ENCODE measurements at places on chromosomes 6 and 20.

- no peak for DNase-seq
Measured at GRCh38 chr20:7650086-7650879, 290.0 kb downstream of the HAO1 start.

DNA sequence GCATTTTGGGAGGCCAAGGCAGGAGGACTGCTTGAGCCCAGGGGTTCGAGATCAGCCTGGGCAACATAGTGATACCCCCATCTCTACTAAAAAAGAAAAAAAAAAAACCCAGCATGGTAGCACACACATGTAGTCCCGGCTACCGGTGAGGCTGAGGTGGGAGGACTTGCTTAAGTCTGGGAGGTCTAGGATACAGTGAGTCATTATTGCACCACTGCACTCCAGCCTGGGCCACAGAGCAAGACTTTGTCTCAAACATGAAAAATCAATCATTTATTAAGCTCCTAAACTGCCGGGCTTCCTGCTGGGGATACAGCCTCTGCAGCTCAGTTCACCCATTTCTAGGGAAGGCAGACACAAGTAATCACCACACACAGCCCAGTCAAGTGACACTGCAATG lies 7.3 kb upstream of the USP45 start:
- DNase-seq, result peak; percentile 90

DNA sequence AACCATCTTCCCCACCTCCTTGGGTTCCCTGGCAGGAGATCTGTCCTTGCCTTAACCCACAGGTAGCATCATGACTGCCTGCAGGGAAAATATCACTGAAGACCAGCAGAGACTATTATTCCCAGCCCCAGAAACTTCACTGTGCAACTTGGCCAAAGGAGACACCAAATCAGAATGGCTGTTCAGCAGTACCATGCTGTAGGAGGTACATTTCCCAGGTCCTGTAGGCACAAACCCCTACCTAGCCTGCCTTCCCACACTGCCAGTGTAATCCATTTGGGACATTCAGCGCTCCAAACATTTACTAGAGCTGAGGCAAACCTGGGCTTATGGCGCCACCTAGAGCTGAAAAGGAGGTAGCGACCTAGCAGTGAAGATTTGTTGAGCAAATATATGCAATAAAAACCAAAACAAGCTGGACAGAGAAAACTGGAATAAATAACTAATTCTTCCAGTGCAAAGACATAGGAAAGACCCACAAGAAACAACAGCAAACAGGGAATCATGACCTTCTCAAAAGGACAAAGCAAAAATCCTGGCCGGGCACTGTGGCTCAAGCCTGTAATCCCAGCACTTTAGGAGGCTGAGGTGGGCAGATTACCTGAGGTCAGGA lies 60.3 kb downstream of the VTA1 start:
- peak; percentile 59 for DNase-seq

DNA sequence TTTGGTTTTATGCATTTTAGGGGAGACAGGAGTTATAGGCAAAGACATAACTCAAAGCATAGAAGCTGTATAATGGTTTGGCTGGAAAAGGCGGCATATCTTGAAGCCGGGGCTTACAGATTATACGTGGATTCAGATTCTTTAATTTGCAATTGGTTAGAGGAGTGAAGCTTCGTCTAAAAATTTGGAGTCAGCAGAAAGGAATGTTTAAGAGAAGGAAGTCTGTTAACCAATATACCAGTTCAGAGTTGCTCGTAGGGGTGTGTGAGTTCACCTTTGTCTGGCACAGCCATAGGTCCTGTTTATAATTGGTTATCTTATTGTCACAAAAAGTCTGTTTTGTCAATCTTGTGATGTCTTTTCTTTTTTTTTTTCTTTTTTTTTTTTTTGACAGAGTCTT lies 8.9 kb downstream of the ARHGAP40 start:
- DNase-seq, result no peak

DNA sequence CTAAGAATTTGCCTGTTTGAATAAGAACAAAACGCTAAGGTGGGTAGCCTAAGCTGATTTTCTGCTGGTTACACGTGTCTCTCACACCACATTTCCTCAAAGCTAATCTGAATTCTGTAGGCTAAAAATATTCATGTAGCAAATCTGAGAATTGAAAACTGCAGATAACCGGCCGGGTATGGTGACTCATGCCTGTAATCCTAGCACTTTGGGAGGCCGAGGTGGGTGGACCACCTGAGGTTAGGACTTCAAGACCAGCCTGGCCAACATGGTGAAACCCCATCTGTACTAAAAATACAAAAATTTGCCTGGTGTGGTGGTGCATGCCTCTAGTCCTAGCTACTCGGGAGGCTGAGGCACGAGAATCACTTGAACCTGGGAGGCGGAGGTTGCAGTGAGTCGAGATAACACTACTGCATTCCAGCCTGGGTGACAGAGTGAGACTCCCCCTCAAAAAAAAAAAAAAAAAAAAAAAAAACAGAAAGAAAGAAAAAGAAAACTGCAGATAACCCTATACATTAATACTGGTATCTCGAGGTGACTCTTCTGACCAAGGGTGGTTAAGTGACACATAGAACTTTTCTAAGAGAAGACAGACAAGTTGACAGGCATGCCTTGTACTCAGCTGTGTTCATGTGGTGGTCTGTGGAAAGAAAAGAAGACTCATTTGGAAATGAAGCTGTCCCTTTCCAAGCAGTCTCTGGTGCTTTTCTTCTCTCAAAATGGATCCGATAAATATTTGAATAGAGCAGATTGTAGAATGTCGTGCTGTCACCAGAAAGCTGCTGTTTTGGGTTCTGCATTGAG lies 24.7 kb upstream of the ASXL1 start:
- DNase-seq, result peak; percentile 41

DNA sequence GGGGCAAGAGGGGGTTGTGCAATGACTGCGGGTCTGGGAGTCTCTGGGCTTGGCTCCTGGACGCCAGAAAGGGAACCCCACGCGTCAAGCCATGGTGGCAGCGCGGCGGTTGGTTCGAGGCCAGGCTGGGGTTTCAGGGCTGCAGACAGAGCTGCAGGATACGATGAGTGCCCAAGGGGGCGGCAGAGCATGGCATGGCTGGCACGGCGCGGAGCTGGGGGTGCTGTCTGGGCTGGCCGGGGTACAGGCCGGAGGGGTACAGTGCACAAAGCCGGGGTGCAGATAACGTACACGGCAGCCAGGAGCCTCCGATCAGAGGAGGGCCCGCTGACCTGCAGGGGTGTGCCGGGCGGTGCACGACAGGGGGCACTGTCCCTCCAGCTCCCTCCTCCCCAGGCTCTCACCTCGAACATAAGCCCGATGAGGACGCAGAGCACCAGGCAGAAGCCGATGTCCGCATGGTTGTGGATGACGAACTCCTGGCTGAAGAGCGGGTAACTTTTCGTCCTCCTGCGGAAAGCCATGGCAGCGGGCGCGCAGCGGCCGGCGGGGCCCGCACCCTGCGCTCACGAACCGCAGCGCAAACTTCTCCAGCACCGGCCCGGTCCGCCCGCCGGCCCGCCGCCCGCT lies 353 bp downstream of the TRAM2 start:
- DNase-seq, result peak; percentile 79

DNA sequence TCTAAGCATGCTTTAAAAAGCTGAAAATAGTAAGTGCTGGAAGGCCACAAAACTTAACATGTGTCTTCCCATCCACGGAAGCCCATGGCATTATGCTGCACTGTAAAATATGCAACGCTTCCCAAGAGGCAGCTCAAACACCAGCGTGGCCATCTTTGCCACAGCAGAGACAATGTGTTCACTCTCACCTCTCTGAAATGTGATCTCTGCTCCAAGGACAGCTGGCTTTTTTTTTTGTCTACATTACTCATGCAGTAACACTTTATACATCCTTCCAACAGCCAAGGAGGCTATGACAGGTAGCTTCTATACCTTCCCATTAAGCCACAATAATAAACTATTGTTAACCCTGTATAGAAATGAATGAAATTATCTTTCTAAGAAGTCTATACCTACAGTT lies 49.2 kb downstream of the BLOC1S5 start:
- DNase-seq, result no peak

- peak; percentile 64 for DNase-seq
Measured at GRCh38 chr20:50513169-50514034, 3.2 kb downstream of the PTPN1 start.

DNA sequence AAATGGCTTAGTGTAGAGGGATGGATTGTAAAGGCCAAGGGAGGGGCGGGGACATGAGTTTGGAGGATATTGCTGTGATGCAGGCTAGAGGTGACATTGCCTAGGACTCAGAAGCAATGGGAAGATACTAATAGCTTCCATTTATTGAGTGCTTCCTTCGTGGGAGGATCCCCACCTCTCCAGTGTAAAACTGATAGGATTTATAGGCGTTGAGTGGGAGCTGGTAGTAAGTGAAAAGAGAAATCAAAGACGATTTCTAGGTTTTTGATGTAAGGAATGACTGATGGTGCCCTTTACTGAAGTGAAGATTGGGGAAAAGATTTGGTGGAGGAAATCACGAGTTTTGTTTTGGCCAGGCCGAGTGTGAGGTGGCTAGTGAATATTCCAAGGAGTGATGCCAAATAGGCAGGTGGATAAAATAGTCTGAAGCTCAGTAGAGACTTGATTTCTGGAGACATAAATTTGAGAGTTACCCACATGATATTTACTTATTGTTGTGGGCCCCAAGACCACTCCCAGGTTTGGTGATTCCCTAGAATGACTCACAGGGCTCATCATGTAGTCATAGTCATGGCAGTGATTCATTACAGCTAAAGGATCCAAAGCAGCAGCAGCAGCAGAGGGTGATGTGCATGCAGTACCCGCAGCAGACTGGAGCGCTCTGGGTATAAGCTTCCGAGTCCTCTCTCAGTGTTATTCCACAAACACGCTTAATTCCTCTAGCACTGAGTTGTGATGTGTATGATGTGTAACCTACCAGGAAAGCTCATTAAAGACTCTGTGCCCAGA lies 10.2 kb downstream of the RPRD1B start:
- peak; percentile 91 for DNase-seq

DNA sequence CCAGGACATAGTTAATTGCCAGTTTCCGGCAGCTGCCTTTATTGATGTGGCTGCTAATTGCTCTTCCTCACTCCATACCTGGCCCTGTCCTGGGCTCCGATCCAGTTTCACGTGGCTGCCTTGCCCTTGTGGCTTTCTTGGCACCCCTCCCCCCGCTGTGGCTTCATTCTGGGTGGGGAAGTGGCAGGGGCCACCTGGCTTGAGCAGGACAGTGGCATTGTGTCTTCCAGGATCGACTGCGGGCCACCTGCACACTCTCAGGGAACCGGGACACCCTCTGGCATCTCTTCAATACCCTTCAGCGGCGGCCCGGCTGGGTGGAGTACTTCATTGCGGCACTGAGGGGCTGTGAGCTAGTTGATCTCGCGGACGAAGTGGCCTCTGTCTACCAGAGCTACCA lies 10.8 kb downstream of the MAVS start:
- no peak for DNase-seq

DNA sequence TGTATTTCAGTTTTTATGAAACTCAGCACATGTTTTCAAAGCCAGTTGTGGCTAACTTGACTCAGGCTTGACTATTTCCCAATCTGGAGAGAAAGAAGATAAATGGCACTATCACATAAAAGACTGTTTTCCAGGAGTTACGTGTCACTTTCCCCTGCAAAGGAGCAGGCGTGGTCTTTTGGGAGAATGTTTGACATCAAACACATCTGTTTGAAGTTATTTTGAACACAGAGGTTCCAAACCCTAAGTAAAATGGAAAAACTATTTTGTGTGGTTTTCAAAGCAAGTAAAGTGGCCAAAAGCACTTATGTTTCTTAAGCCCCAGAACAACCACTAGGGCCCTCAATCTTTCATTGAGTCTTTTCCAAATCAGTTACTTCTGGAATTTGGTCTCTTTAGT lies 89.7 kb downstream of the FOXF2 start:
- DNase-seq, result peak; percentile 31

DNA sequence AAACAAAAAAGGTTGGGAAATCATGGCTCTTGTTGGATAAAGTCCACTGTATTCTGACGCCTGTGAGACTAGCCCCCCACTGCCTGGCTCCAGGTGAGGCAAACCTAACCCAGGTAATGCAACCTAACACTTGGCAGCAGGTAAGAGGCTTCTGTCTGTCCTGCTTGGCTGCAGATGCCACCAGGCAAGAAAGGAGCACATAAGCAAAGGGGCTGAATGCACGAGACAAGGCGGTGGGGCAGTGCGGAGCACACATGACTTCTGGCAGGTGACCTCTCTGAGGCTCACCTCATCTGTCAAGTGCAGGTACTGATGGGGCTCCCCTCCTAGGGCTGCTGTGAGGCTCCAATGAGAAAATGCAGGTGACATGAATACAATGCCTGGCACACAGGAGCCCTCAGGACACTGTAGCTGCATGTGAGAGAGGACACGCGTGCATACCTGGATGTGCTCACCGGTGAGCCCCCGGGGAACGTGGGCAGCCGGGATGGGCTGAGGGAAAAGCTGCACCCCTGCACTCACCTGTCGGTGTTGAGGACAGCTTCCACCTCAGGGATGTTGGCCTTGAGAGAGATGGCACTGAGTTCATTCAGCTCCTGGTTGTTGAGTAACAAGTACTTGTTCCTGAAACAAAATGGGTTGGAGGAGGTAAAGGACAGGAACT lies 54.1 kb downstream of the MYH7B start:
- DNase-seq, result no peak

- DNase-seq, result no peak
Measured at GRCh38 chr6:34490390-34491090, 24.7 kb downstream of the PACSIN1 start.

- no peak for DNase-seq
Measured at GRCh38 chr6:98747273-98747672, 87.1 kb upstream of the POU3F2 start.

DNA sequence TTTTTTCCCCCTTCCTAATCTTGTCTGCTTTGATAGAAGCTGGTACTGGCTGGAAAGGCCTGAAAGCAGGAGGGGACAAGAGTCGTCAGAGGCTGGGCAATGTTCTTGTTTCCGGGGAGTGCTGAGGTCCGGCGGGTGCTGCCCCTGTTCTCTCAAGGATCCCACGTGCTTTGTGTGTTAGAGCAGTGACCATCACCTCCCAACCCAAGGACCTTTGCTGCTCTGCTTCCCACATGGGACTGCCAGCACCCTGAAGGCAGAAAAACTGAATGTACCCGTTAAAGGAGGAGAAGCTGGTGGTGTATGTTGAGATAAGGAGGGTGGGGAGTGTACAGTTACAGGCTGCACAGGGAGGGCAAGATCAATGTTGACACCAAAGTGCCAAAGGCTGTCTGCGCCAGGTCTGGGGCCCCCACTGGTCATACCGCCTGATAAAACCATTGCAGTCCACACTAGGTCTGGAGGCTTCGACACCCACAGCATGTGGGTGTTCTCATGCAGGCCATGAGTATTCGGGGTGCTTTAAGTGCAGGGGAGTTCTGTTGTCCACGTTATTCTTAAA lies 15.0 kb downstream of the C20orf173 start:
- DNase-seq, result no peak

GRCh38 chr6:3363296-3364025 lies 93.4 kb downstream of the SLC22A23 start:
- DNase-seq, result no peak

GRCh38 chr20:831251-831650 lies 2.3 kb upstream of the FAM110A start:
- no peak for DNase-seq

GRCh38 chr6:127305741-127306140 lies 37.7 kb downstream of the ECHDC1 start:
- no peak for DNase-seq

- DNase-seq, result no peak
Measured at GRCh38 chr20:9508696-9509178, 5.7 kb upstream of the LAMP5 start.

Measured in amniotic epithelial cell (primary cell).